ENCODE measurements at places on chromosomes 13 and 19.

DNA sequence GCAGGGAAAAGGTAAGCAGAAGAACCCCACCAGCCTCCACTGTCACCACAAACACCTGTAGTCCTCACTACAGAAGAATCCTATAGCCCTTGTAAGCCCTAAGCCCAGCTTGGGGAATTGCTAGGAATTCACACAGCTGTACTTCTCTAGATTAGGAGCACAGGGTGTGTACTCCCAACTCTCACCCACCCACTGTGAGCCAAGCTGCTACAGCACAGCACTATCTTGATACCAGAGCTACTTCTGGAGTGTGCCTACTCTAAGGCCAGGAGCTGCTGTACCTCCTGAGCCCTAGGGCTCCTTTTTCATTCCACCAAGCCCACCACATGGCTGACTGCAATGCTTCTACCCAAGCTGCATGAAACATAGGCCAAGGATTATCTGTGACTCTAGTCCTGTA lies 122.3 kb upstream of the WASF3 start:
- DNase-seq, result no peak

DNA sequence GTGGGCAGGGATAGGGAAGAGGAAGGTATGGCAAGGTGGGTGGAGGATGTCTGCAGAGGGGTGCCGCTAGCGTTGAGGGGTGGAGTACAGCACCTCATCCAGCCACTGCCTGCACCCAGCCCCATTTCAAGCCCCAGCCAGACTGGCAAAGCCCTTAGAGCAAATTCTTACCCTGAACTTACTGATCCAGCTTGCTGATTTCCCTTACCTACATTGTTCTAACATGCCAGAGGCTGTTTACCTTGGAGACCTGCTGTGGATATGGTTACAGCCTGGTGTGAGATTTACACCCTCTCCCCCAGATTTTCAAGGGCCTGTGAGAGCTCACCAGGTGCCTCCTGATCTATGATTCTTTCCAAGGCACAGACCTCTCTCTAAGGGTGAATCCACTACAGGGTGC lies 86.0 kb downstream of the ZNF726 start:
- DNase-seq, result no peak

- DNase-seq, result no peak
Measured at GRCh38 chr13:99370481-99371275, 63.5 kb upstream of the GPR183 start.

DNA sequence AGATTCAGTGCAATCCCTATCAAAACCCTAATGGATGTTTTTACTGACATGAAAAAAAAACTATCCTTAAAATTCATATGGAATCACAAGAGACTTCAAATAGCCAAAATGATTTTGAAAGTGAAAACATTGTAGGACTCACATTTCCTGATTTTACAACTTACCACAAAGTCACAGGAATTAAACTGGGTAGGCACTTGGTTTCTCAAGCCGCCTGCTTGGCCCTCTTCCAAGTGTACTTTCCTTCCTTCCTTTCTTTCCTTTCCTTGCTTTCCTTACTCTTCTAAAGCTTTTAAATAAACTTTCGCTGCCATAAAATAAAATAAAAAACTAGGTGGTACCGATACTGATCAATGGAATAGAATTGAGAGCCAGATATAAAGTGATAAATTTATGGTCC lies 21.0 kb upstream of the CD33 start:
- no peak for DNase-seq

- DNase-seq, result no peak
Measured at GRCh38 chr19:5230730-5231555, 109.7 kb downstream of the PTPRS start.

- peak; percentile 50 for DNase-seq
Measured at GRCh38 chr13:27406178-27406939, 18.1 kb upstream of the GTF3A start.

DNA sequence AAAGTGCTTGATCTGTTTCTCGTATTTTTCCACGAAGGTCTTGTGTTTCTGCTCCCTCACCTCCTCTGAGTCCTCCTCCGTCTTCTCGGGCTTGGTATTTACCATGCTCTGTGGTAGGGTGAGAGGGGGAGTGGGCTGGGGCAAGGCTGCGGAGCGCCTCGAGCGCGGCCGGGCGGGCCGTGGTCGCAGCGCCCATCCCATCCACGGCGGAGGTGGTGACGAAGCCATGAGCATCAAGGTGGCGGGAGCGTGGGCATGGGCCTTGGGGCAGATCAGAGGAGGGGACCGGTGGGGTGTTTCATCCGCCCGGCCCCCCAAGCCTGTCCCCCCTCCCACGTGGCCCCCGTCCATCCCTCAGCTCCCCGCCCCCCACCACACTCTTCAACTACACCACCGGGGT lies 7.9 kb downstream of the CDC37 start:
- no peak for DNase-seq

DNA sequence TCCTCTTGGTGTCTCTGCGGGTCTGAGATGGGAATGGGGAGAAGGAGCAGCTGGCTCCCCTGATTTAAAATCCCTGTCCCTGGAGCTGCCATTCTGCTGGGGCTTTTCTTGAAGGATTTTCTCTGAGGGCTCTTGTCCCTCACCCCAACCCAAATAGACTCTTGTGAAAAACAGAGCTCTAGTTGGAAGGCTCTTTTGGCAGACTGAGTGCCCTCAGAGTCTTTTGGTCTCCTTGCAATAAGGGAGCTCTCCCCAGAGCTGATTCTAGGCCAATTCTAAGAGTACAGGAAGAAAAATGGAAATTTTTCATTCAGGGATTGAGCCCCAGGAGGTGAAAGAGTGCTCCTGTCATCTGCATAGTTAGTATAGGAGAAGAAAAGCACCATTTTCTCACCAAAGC lies 238.3 kb downstream of the COG6 start:
- DNase-seq, result no peak

DNA sequence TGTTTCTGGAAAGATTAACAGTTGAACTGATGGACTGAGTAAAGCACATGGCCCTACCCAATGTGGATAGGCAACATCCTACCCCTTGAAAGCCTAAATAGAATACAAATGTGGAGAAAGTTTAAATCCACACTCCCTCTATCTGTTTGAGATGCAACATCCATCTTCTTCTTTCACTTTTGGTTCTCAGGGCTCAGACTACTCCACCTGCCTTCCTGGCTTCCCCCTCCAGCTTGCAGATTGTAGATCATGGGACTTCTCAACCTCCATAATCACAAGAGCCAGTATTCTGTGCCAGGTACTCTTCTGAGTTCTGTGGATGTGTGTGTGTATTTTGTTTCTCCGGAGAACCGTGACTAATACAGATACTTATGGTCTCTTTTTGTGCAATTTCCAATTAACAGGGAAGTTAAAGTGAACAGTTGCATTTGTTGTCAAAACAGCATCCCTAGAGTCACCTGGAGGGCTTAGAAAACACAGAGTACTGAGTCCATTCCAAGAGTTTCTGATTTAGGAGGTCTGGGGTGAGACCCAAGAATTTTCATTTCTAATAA lies 590.3 kb upstream of the MIR17HG start:
- DNase-seq, result no peak

- peak; percentile 13 for DNase-seq
Measured at GRCh38 chr13:36163809-36164308, 32.7 kb upstream of the DCLK1 start.

DNA sequence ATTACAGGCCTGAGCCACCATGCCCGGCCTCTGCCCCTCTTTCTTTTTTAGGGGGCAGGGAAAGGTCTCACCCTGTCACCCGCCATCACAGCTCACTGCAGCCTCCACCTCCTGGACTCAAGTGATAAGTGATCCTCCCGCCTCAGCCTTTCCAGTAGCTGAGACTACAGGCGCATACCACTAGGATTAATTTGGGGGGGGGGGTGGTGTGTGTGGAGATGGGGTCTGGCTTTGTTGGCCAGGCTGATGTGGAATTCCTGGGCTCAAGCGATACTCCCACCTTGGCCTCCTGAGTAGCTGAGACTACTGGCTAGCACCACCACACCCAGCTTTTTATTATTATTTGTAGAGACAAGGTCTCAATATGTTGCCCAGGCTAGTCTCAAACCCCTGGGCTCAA lies 4.2 kb downstream of the APOE start:
- DNase-seq, result no peak

DNA sequence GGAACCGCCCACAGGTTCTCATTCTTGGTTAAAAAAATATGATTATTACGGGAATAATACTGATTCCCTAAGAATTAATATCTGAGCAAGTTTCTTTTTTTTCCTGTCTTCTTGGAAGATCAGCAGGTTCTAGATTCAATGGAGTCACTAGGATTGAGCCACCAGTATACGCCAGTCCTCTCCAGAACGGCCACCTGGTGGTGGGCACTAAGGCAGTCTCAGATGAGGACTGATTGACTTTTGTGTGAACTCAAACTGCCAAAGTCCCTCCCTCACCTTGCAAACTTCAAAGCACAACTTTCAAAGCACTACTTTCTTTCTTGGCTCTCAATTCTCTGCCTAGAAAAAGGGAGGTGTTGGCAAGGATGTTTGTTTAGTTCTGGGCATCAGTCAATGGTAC lies 33.3 kb upstream of the ALOX5AP start:
- no peak for DNase-seq

DNA sequence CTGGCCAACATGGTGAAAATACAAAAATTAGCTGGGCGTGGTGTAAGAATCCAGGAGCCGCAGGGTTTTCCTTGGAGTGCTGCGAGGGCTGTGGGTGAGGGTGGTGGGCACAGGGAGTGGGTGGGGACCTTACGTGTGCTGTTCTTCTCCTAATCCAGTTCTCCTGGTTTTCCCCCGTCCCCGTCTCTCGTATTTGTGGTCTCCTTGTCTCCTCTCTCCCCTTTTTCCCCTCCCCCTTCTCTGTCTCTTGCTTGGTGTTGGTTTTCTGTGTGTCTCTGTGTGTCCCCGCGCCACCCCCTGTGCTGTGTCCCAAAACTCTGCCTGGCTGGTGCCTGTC lies 1.7 kb downstream of the SELENOW start:
- DNase-seq, result no peak

- peak; percentile 85 for DNase-seq
Measured at GRCh38 chr19:49340069-49340864, 5.1 kb downstream of the CD37 start.

- DNase-seq, result no peak
Measured at GRCh38 chr19:49894011-49894664, 2.5 kb downstream of the IL4I1 start.

DNA sequence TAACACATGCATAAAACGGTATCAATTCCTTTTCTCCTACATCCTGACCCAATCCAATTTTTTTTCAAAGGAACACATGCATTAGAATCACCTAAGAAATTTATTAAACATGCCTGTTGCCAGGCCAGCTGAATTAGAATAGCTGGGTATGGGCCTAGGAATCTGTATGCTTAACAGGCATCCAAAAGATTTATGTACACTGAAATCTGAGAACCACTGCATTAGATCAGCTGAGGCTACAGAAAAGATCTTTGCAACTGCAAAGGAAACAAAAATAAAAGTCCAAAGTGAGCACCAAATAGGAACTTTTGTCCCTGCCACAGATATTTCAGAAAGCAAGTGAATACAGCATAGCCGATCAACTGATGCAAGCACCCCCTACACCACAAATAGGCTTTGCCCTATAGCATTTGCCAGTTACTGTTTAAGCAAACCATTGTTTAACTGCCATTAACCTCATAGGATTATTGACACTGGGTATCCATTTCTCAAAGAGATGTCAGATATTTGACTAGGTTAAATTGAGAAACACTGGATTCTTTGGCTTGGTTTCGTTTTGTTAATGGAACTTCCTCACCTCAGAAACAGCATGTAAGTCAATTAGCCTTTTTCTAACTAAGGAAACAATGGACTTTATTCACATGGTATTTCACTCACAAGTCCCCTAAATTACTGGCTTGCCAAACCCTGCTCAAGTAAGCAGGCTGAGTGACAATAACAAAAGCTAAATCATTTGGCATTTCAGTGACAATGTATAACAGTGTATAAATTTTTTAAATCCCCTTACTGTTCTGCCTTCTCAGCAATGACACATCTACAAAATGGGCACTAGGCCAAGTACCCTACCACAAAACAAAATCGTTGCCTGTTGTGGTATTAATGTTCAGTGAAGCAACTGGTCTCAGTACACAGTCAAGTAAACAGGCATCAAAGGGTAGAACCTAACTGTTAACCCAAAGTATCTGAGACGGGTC lies 67.8 kb downstream of the SUCLA2 start:
- DNase-seq, result no peak

DNA sequence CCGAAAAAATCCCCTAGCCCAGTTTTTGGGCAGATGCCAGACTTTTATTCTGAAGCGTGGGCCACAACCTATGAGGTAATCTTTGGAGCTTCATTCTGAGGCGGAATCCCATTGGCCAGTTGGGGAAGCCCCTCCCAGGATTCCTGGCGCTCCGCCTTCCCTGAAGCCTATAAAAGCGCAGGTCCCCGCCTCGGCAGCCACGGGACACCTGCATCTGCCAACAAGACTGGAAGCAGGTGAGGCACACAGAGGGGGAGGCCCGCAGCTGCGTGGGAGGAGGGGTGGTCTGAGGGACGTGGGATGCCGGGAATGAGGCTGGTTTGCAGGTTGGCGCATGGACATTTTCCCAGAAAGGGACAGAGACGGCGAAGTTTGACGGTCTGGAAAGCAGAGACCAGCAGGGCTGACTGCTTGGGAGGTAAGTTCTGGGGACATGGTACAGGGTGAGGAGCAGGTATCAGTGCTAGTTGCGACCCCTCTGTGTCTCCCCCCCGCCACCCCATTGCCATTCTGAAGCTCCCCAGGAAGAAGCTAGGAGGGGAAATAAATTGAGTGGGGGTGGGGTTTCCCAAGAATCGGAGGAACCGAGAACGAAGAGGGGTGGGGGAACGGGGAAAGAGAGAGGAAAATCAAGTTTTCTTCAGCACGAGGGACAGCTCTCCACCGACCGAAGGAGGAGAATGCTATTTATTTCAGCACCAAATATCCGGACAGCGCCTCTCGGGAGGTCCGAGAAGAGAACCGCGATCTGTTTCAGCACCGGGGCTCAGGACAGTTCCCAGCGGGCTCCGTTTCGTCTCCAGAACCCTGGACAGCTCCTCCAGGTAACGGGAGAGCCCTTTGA lies 22.4 kb upstream of the FEM1A start:
- peak; percentile 86 for DNase-seq

GRCh38 chr13:71417205-71417604 lies 449.8 kb downstream of the DACH1 start:
- DNase-seq, result no peak

GRCh38 chr19:30069535-30070197 lies 127.6 kb downstream of the URI1 start:
- DNase-seq, result no peak

DNA sequence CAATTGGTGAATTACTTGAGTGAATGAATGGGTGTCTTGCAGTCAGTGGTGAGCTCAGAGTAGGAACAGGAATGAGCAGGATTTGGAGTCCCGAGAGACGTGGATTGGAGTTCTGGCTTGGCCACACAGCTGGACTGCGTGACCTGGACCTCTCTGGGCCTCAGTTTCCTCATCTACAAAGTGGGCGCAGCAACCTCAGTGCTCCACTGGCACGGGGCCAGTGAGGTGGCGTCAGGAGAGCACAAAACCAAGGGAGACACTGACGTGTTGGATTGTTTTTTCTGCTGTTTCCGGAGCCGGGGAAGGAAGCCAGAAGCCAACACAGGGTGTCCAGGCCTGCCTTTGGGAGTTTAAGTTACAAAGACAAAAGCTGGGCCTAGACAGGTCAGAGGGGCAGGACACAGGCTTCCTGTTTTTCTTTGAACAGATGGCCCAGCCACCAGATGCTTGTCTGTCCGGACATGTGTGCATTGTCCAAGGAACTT lies 6.5 kb upstream of the DOCK6 start:
- DNase-seq, result no peak
